ENCODE measurements at places on chromosomes 13 and 19.
A peak's percentile ranks its signal among the peaks of the same experiment; 100 is the strongest.

GRCh38 chr13:50643060-50643459, 200.4 kb downstream of the DLEU7 start:
- no peak for DNase-seq

GRCh38 chr13:111187960-111188541, 72.9 kb downstream of the ARHGEF7 start:
- no peak for DNase-seq

DNA sequence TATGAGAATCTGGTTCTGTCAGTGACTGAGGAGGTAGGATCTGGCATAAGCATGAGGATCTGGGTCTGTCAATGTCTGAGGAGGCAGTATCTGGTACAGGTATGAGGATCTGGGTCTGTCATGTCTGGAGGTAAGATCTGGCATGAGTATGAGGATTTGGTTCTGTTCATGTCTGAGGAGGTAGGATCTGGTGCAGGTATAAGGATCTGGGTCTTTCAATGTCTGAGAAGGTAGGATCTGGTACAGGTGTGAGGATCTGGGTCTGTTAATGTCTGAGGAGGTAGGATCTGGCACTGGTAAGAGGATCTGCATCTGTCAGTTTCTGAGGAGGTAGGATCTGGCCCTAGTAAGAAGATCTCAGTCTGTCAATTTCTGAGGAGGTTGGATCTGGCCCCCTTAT, 12.4 kb upstream of the PDCD2L start:
- DNase-seq, result no peak

- DNase-seq, result no peak
These were observed 82.4 kb downstream of the KCTD12 start for GRCh38 chr13:76803831-76804230.

DNA sequence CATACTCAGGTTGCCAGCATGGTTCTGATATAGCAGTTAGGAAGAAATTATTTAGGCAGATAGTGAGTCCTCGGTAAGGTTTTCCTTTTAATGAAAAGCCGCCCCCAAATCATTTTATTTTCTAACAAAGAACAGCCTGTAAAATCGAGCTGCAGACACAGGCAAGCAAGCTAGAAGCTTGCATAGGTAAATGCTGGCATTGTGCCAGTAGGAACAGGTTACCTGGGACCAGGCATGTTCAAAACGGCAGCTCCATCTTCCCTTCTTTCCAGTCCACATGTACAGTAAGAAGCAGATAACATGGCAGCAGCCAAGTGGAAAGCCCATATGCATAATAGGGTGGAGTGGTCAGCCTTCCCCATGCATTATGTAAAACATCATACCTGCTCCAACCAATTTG, 71.1 kb downstream of the UGGT2 start:
- no peak for DNase-seq

DNA sequence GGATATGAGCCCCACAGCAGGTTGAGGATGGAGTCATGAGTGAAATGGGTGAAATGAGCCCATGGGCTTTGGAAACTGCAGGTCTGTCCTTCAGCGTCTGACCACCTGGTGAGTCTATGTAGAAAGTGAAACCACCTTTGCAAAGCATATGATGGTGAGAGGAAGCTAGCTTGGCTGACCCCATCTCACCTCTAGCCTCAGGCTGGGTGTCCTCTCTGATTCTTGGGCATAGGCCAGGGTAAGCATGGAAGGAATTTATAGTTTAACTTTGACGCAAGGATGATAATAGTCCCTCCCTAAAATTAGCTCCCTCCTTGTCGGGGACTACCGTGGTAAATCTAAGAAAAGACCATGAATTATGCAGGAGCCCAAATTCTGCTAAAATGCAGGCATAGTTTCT, 16.8 kb upstream of the PSG9 start:
- DNase-seq, result no peak

- DNase-seq, result no peak
These were observed 121.2 kb downstream of the COL4A2 start for GRCh38 chr13:110428313-110428712.

- no peak for DNase-seq
These were observed 10.2 kb downstream of the UTP14C start for GRCh38 chr13:52034616-52035226.

GRCh38 chr13:43036351-43037250, 13.2 kb downstream of the DNAJC15 start:
- DNase-seq, result no peak

GRCh38 chr13:88153353-88153752, 482.2 kb downstream of the SLITRK5 start:
- DNase-seq, result no peak

DNA sequence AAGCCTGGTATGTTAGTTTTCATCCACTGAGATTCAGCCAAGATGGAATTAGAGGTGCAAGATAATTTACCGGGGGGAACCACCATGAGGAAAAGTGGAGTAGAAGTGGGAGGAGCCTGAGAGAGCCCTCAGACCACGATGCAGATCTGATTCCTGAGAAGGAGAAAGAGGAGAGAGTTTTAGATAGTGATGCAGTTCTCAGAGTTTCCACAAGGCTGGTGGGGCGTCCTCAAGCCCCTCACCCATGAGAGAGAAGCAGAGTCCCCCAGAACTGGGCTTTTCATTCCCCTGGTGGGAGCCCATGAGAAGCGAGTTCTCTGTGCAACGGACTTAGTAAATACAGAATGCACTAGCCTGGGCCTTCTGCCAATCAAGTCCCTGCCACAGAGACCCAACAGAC, 18.1 kb downstream of the CEACAM5 start:
- no peak for DNase-seq

DNA sequence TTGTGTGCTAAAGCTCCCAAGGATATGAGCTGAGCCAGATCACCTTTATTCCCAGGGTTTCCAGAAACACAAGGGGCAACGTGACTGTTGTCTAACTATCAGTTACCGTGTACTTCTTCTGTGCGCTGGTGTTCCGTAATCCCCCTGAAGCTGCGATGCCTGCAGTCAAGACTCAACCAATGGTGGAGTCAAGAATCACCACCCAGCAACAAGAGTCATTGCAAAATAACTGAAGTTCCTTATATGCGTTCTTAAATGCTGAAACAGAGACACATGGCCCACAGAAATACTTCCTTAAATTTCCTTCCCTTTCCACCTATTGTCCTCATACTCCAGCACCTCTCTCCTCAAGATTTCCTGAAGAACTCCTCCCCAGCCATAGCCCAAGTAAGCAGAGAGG, 200.2 kb downstream of the KATNAL1 start:
- DNase-seq, result no peak

GRCh38 chr13:32032759-32033158, 1.2 kb downstream of the FRY start:
- DNase-seq, result no peak

GRCh38 chr13:112616586-112617362, 28.8 kb upstream of the TUBGCP3 start:
- no peak for DNase-seq

DNA sequence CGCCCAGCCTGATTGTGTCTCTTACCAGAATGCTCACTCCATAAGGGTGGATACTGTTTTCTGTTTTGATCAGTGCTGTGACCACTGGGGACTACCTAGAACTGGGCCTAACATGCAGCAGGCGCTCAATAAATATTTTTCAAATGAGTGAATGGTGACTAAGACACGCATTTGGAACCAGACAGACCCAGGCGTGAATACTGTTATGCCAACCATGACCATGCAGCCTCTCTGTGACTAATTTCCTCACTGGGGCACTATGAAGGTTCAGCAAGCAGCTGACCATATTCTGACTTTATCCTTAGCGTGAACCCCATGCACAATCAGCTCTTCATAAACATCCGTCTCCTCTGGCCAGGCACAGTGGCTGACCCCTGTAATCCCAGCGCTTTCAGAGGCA, 13.0 kb upstream of the SPC24 start:
- no peak for DNase-seq

DNA sequence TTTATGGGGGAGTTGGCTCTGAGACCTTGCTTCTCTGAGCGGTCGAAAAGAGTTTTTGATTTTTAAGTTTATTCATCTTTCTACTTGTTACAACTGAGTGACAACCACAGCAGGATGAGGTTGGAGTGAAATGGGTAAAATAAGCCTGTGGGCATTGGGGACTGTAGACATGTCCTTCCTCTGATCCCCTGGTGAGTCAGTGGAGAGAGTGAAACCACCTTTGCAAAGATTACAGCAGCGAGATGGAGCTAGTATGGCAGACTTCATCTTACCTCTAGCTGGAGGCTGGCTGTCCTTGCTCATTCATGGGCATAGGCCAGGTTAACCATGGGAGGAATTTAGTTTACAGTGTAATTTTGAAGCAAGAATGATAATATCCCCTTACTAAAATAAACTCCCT, 30.9 kb upstream of the PSG9 start:
- DNase-seq, result no peak

GRCh38 chr19:10001899-10002298, 8.4 kb downstream of the COL5A3 start:
- no peak for DNase-seq

- no peak for DNase-seq
These were observed 84.2 kb upstream of the RNF113B start for GRCh38 chr13:98261165-98261702.

DNA sequence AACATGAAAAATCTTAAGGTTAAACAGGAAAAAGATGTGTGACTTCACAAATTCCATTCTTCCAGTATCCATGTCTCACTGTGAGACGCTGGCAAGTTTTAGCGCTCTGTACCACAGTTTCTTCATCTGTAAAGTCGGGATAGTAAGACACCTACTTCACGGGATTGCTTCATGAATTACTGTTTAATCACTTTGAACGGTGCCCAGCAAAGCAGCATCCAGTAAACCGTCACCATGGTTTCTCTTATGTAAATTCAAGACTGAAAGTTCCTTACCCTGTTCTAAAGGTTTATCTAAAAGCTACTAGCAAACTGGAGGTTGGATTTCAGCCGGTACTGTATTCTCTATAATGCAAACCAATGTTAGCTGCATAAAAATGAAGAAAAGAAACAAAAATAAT, 53.5 kb downstream of the KATNAL1 start:
- DNase-seq, result no peak

GRCh38 chr13:47233734-47234133, 336.9 kb upstream of the HTR2A start:
- no peak for DNase-seq

DNA sequence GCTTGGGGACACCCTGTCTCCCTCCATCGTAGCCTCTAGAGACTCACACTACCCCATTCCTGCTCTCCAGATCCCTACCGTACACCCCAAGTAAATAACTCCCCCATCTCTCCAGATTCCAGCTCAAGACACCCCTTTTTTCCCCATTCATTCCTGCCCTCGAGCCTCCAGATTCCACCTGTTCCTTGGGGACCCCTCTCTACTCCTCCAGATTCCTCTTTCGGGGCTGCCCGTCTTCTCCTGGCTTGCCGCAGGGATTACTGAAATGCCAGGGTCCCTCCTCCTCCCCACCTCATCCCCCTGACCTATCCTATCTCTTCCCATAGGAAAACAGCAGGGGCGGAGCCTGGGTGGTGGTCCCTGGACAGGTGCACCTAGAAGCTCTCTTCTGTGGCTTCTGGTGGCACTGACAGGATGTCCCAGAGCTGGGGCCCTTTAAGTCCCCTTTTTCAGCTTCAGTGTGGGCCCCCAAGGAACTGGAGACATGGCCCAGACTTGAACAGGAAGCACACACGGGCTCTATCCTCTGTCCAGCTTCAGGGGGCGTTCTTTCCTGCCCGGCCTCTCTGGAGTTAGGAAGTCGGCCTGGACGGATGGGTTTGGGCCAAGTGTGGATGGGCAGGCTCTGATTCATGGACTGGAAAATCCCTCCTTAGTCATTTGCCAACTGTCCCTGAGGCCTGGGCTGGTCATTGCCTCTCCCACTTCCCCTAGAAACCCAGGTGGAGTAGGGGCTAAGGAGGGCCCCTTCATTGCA, 1.2 kb downstream of the ZSWIM4 start:
- DNase-seq, result peak; percentile 92

DNA sequence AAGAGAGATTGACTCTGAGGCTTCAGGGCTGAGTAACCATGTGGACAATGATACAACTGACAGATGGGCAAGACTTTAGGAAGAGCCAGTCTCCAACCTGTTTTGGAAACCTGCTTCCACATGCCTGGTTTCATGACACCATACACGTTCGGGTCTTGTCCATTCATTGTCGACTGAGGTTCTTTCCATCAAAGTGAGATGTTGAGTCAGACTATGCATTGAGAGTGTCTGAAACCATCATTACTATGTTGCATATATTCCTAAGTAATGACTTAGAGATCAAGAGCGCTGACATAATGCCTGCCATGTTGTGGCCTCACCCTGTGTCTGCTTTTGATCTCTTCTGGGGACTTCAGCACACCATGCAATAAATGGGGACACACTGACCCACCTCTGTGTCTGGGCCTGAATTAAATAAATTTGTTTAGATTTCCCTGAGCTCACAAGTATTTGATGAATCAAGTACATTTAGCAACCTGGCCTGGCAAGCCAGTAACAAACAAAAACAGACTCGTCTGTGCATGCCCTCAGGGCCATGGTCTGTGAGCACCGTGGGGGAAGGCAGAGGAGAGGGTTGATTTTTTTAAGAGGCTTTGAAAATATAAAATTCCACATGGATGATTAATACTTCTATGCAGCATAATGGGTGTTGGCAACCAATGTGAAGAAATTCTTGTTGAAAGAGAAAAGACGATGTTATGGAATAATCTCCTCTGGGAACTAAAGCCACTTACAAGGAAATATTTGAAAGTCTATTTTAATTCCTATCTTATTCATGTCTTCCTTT, 49.9 kb upstream of the UBAC2 start:
- no peak for DNase-seq

GRCh38 chr13:112804374-112804773, 114.5 kb downstream of the ATP11A start:
- DNase-seq, result peak; percentile 38

- no peak for DNase-seq
These were observed 7.0 kb downstream of the TMEM221 start for GRCh38 chr19:17441241-17442021.

- peak; percentile 83 for DNase-seq
These were observed 534 bp upstream of the HPN start for GRCh38 chr19:35040826-35041547.

- no peak for DNase-seq
These were observed 66.9 kb downstream of the CYSLTR2 start for GRCh38 chr13:48720621-48721020.

DNA sequence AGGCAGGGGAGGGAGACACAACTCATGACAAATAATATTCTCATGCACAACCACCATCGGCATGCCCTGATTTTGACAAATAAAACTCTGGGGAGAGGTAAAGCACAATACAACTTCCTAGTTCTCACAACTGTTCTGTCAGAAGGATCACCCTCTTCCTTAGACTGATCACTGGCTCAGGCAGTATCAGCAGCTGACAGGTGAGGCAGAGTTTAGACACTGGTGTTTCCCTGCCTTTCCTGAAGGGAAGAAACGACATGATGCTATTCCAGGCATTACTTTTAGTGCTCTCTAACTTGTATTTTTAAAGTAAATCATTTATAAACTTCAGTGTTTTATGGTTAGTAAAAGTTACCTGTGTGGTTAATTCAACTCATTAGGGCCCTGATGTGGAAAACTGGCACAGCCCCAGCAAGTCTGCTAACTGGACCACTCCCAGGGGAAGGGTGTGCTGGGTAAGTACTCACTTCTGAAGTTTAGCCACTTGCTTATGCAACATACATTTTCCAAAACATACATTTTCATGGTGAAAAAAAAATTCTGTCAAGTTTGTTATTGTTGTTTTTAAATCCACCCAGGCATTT, 82.8 kb downstream of the CRYL1 start:
- no peak for DNase-seq

- no peak for DNase-seq
These were observed 10.4 kb upstream of the SACS start for GRCh38 chr13:23443878-23444277.

Data from kidney (tissue), 22 donors.